ENCODE measurements at places on chromosomes 2 and 18.

DNA sequence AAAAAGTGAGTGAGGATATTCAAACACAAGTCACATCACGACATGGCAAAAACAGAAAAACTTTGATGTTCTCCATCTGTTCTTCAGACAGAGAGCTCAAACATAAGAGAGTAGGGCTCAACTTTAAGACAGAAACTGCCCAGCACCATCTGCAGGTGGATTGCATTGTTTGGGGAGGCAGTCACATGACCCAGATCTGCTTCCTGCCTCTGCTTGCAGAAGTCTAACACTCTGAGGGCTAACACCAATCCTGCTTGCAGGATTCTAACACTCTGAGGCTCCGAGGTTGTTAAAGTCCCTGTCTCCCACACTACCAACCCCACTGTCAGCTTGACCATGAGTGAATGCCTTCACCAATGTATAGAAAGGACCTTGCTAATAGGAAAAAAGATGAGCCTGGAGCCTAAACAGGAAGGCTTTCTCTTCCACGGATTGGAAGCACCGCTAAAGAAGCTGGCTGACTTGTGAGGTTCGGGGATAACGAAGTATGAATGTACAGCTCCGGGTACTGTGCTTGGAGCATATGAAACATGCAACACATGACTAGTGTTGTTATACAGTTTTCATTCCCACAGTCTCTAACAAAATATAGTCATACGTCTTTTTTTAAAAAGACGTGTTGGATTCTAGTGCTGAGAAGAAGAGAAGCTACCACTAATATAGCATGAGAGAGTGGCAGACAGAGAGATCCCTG is 176.6 kb upstream of the CREB1 start:
- DNase-seq: no peak

- no peak for DNase-seq
Measured at GRCh38 chr18:12443551-12443950, 35.8 kb downstream of the PRELID3A start.

GRCh38 chr18:21444465-21445212 is 155.9 kb downstream of the ESCO1 start:
- no peak for DNase-seq

DNA sequence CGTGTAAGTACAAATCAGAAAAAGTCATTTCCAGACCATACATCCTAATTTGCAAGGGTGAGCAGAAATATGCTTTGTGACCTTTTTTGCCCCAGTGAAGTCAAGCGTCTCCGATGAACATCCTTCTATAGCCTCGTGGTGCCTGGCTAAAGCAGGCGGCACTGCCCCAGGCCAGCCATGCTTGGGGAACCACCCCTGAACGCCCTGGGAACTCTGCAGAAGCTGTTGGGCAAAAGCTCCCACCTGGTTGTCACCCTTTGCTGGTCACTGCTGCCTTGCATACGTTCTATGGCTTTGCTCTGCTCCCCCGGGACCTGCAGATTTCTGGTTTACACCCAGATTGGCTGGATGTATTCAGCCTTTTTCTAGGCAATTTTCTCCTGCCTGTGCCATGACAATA is 256.4 kb downstream of the SS18 start:
- DNase-seq: no peak

GRCh38 chr2:234322766-234323465 is 174.0 kb downstream of the ARL4C start:
- DNase-seq: no peak

- no peak for DNase-seq
Measured at GRCh38 chr2:201203916-201204654, 21.1 kb downstream of the CASP10 start.

GRCh38 chr18:25469489-25469888 is 117.5 kb upstream of the ZNF521 start:
- no peak for DNase-seq

All from cortex of kidney (tissue), 1 donor.